ENCODE measurements at places on chromosomes 2 and 18.

DNA sequence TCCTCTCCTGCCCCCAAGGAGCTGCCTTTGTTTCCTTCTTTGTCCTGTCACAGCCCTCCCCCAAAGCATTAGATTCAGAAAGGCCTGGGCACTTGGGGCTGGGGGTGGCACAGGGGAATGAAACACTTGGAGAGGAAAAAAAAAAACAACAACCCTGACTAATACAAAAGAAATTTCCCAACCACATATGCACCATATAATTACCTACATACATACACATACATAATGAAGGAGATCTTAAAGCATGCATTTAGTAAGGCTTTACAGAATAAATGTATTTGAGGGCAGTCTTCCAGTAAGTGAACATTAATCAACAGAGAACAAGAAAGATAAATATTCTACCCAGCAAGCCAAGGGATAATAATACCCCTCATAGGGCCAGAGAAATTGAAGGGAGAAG is 70.0 kb upstream of the PPP1CB start:
- no peak for DNase-seq

DNA sequence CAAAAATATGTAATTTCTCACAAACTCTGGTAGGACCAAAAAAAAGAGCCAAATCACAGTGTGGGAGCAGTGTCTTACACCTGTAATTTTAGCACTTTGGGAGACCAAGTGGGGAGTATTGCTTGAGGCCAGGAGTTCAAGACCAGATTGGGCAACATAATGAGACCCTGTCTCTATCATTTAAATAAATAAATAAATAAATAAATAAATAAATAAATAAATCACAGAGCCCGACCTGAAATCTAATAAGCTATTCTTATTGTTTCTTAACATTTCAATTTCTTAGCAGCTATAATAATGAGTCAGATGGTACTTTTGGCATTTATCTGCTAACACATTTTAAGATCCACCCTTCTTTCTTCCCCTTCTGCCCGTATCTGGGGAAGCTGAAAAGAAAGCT is 1229.6 kb downstream of the SUCLG1 start:
- no peak for DNase-seq

DNA sequence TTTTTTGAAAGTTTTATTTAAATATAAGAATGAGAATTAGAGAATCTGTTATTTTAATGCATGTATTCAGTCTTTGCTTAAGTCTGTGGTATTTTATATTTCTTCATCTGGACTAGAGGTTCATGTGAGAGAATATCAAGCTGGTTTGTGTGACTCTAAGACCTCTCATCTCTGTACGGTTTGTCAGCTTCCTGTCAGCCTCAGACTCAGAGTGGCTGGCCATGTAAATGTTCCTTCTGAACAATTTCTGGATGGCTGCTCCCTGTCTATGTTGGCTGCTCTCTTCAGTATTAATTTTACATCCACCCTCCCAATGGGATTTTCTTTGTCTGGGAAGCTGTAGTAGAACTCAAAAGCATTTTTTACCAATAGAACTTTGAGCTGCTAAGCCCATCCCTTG is 225.3 kb upstream of the THUMPD2 start:
- DNase-seq: no peak

- no peak for DNase-seq
Measured at GRCh38 chr2:78561876-78562275, 463.6 kb upstream of the REG3G start.

DNA sequence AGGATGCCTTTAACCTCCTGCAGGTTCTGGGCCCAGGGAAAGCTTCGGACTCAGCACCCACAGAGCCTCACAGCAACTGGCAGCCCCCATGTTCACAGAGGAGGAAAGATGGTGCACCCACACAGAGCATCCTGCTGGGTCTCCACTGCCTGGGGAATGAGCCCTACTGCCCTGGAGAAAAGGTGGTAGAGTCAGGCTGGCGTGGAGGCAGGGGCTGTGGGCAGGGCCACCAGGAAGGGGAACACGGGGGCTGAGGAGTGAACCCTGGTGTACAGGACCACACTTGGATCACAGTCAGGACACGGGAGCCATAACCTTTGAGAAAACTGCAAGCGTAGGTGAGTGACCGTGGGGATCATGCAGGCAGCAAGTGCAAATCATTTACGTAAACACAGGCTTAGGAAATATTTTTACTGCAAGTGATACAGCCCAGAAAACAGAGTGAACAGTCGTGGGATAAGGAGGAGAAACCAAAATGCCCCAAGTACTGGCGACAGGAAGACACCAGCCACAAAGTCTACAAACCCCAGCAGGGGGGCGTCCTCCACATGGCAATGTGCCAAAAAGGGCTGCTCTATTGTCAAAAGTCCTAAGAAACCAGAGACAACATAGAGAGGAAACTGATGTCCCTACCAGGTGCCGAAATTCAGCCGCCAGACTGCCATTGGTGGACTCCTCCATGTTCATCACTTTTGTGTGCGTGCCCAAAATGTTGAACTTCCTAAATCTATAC is 27.6 kb downstream of the STAT1 start:
- no peak for DNase-seq

DNA sequence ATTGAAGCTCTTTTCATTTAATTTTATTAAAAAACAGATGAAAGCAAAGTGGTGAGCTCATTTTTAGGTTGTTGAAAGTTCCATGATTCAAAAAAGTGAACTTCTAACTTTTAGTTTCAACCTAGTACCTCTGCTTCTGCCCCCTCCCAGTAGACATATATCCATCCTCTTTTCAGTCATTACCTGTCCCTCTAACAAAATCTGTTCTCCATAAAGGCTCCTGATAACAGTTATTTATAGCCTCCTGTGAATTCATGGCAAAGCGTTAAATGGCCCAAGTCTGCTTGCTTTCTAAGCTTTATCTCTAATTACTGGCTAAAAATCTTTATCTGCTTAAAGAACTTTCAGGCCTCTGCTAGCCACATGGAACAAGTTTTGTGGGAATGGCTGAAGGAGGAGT is 148.1 kb downstream of the TTC27 start:
- no peak for DNase-seq

- DNase-seq: no peak
Measured at GRCh38 chr2:138060301-138060635, 96.0 kb downstream of the HNMT start.

DNA sequence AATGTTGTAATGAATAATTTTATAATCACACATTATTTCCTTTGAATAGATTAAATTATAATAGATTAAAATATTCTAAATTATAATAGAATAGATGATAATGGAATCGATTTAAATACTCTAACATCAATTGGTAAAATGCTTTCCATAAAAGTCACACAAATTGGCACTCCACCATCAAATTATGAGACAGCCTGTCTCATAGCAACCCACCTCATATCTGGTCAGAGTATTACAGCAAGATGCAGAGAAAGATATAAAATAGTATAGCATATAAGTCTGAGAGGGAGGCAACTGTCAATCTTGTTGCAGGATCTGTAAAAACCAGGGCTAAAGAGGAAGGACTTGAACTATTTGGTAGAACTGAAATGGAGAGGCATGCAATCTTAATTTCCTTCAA is 98.4 kb upstream of the NCKAP5 start:
- DNase-seq: no peak

- no peak for DNase-seq
Measured at GRCh38 chr2:188297978-188298377, 6.3 kb downstream of the GULP1 start.

GRCh38 chr18:12254136-12254819 is at the start of gene CIDEA:
CIDEA (plus strand) TSS chr18:12254361; CDS start chr18:12254384, 23 bp downstream.
- no peak for DNase-seq

DNA sequence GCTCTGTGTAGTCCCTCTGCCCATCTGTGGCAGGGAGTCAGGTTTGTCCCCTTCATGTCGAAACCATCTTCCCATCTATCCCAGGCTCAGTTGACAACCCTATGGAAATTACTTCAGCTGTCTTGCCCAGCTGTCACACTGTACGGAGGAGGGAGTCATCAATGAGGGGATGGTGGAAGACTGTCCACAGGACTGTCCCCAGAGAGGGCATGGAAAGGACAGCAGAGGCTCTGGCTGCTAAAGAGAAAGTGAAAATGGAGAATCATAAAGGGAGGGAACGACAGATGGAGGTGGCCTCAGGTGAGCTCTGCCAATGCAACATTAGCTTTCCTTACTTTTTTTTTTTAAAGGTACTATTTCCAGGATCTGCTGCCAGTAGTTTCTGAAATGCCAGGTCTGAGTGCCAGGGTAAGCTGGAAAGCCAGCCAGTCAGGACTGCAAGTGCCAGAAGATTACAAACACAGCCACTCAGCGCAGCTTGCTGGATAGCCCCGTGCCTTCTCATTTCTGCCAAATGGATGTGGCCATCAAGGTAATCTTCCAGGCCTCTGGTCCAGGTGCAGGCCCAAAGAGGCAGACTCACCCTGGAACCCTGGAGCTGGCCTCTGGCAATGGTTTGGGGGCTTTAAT is 192.8 kb downstream of the AGPS start:
- DNase-seq: no peak

GRCh38 chr2:208255557-208256106 is 761 bp upstream of the IDH1 start:
- no peak for DNase-seq

GRCh38 chr2:11705711-11706110 is 35.7 kb upstream of the NTSR2 start:
- no peak for DNase-seq

GRCh38 chr2:54936766-54937165 is 113.5 kb downstream of the RTN4 start:
- DNase-seq: no peak

DNA sequence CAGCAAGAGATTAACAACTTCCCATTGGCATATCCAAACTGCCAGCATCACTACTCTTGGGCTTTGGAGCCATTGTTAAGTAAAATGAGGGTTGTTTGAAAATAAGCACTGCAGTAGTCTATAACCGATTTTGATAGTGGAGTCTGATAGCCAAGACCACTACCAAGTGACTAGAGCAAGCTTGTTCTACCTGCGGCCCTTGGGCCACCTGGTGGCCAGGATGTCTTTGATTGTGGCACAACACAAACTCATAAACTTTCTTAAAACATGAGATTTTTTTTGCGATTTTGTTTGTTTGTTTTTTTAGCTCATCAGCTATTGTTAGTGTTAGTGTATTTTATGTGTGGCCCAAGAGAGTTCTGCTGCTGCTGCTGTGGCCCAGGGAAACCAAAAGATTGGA is 11.0 kb downstream of the UBE2E3 start:
- no peak for DNase-seq

DNA sequence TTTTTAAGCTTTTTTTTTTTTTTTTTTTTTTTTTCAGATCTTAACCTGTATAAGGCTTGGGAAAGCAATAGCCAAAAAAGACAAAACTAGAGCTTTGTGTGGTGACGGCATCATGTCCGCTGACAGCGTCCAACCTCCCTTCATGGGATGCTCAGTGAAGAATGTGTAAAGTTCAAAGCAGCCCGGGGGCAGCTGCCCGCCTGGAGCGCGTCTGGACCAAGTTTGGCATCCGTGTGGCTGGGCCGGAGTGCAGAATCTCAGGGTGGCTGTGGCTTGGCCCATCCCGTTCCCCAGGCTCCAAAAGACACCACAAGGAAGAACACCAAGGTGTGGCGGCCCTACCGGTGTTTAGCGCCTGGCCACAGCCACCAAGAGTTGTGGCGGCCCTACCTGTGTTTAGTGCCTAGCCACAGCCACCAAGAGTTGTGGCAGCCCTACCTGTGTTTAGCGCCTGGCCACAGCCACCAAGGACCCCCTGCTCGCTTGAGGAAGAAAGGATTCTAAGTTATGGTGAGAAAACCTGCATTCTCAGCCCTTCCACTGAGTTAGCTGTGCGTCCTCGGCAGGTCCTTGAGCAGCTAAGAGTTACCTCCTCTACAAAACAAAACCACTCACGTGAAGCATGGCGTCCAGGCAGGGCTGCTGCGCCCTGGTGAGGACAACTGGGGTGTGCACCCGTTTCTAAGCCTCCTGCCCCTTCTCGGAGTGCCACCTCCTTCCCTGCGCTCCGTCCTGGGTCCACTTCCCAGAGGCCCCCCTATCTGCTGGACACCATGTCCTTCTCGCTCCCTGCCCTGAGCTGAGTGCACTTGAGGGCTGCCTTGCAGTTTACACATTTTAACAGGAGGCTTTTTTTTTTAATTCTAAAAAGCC is 103.6 kb upstream of the SALL3 start:
- DNase-seq: no peak

DNA sequence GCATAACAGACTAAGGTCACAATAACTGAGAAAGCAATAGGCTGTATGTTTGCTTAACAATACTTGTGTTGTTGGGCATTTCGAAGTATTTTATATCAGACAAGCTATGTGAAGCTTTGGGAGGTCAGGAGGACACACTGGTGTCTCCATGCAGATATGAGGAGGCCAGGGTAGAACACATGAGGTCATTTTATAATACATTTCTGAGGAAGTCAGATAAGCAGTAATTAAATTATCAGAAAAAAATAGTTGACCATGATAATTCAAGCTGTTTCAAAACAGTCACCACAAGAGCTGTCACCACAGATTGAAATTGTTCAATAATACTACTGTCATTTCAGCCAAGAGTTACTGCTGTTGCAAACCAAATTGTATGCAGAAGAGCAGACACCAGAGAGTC is 160.6 kb downstream of the RIT2 start:
- DNase-seq: no peak

GRCh38 chr2:5392658-5393057 is 299.5 kb upstream of the SOX11 start:
- DNase-seq: no peak

DNA sequence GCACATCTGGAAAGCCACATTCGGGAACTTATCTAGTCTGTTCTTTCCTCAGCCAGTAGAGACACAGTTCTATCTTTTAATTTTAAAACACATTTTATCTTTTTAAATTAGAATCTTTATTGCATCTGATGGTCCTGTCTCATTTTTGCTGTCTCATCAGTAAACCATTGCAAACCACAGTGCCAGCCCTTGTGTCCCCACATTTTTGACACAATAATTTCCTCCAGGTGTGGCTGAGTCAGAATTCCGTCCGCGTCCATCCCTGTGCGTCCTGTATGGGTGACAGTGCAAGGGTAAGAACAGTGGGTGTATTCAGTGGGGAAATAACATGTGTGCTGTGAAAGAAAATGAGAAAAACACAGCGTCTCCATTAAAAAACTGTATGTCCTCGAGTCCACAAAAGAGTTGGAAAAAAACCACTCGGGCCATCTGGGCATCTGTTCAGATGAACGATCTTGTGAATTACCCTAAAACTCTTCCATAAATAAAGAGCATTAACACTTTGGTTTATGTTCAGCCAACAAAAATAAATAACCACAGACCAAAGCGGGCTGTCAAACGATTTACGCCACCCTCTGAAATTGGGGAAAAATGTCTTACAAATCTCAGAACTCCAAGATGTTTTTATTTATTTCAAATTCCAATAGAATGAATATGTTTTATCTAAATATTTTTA is 137.3 kb downstream of the ZNF516 start:
- DNase-seq: no peak

DNA sequence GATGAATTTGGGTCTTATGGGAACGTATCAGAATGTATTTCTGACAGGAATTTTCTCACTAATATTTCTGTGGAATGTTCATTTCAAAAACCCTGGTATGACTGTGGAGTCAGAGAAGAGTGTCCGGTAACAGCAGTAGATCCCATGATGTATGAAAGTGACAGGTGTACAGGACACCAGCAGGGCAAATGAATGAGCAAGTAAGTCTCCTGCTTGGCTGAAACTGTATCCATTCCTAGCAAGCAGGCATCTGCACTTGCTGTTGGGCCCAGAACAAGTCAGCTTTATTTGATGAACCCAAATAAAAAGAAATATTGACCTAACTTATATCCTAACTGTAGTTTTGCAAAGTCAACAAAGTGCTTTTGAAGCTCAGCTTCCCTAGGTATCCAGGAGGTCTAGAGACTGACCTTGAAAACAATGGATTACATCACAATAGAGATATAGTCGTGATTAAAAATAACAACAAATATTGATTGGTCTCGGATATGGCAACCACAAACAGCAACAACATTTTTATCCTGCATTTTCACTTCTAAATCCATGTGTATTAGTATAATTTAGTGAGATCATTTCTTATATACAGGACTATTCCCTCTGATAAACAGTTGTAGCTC is 37.6 kb downstream of the NXPH2 start:
- DNase-seq: no peak

Data from central memory CD8-positive, alpha-beta T cell (primary cell).